ENCODE measurements at places on chromosomes 12 and 14. TPM values are rescaled to one million over a fixed set of nuclear protein-coding genes. Genes with fewer than 3 reads are reported as not detected.

GRCh38 chr12:105451211-105451610 lies 120.7 kb downstream of the C12orf75 start:
- no peak for DNase-seq

DNA sequence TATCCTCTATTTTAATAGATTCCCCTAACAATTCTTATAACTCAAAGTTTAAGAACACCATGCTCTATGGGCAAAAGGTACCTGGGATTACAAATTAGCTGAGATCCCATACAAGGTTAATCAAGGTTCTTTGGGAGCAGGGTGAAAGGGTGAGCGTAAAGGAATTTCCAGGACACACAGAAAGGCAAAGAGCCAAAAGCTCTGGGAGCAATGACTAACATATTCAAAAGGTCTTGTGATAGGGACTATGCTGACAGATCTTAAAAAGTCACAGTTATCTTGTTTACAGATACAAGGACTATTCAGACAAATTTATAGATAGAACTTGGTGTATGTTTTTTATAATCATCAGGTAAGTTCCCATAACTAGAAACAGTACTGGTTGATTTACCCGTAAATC lies 19.5 kb upstream of the PPFIBP1 start:
- DNase-seq: no peak

GRCh38 chr12:54956818-54957641 lies 27.5 kb downstream of the TESPA1 start:
- no peak for DNase-seq

- DNase-seq: no peak
Observed at GRCh38 chr12:112616469-112617152, 174.9 kb upstream of the RPH3A start.

Gene CLEC14A
- total RNA-seq: 5.1 TPM

Gene GPD1
- total RNA-seq: not detected

Gene TTC8
- total RNA-seq: 10.0 TPM

Gene IL22
- not detected for total RNA-seq

Data from endothelial cell (in vitro differentiated cells).